ENCODE measurements at places on chromosomes 4 and X.

DNA sequence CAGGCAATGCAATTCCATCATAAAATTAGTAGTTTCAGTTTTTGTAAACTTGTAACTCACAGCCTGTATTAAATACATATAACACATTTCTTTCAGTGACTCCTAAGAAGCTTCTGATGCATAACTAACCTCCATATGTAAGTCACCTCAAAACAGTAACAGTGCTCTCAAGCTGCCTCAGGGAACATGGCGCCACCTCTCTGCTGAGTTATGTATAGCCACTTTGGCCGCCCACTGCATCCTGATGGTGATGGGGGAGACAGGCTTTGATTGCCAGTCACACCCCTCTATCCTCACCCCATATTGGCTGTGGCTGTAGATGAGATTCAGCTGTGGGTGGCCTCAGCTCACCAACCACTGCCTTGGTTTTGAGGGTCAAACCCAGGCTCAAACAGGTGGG, 54.3 kb downstream of the LRBA start:
- peak; percentile 68 for DNase-seq

- no peak for DNase-seq
These were observed 132.8 kb upstream of the BMP3 start for GRCh38 chr4:80897537-80898303.

DNA sequence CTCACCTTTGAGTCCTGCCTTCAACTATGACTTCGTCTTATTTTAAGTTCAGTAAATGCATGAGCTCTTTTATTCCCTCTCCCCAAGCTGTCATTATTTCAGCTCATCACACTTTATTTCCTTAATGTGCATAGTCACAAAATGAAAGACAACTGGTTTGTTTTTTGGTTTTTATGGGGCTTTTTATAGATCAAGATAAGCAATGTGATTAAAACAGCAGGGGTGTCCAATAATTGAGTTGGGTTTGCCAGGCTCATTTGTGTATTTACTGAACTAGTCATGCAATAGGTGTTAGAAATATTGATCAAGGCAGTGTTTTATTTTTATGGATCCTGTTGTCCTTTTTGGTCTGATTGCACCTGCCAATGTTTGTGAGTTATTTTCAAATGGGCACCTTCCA, 102.2 kb downstream of the FRMPD4 start:
- DNase-seq = no peak

DNA sequence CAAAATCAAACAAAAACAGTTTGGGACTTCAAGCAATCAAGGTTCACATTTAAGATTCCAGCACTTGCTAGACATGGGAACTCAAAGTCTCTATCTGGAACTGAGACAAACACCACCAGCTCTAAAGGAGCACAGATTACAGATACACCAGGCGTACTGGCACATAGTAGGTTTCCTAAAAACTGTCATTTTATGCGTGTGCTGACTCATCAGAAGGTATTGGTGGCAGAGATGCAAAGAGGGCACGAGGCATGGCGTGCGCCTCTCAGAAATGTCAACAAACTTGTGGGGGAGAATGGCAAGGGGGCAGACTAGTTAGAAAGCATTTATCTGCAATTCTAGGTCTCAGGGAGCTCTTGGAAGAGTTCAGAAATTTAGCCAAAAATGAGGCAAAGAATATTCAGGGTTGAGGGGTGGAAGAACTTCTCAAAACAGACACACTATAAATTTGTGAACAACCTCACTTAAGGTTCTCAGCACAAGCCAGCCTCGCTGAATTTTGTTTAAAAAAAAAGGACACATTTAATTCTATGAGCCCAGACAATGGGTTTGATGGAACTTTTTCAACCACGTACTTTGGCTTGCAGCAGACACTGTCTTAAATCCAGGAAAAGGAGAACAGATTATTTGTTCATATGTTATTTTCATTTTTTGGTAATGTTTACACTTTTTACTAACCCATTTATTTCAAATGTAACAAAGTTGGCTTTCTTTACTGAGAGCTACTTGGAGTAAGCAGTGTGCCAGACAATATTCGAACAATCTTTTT, 100.0 kb downstream of the SHISA3 start:
- DNase-seq = no peak

DNA sequence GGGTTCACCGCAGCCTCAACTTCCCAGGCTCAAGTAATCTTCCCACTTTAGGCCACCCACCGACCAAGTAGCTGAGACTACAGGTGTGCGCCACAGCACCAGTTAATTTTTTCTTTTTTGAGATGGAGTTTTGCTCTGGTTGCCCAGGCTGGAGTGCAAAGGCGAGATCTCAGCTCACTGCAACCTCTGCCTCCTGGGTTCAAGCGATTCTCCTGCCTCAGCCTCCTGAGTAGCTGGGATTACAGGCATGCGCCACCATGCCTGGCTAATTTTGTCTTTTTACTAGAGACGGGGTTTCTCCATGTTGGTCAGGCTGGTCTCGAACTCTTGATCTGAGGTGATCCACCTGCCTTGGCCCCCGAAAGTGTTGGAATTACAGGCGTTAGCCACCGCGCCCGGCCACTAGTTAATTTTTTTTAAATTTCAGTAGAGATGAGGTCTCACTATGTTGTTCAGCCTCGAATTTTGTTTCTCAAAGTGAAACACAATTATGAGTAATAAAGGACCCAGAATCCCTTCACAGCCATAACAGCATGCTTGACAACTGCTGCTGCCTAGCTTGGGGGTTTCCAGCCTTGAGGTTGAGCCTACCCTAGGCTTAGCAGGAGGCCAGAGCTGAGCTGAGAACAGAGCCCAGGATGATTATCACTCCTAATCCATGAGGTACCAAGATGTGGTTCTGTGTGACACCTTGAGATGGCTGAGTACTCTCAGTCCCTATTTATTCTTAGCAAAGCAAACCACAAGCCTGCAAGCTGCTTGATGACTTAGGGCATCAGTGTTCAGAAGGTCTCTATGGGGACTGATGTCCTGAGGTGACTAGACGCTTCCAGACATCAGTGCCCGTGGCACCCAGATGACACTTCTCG, 41.6 kb upstream of the NKRF start:
- DNase-seq = peak; percentile 78

DNA sequence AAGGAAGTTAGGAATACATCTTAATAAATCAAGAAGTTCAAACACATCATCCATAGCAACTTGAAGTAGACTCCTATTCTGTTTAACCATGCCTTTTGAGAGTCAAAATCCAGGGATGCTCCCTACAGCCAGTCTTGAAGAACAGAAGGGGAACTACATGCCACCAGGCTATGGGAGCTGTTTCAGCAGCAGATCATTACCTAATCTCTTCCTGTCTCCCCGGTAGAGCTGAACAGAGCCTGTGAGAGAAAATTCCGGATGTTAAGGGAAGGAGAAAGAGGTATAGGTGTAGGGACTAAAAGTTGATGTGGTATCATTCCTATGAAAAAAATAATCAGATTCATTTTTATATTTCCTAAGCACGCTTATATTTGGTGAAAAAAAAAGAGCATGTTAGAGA, 352.2 kb downstream of the SPRY1 start:
- no peak for DNase-seq

- DNase-seq = no peak
These were observed 63.7 kb upstream of the TXK start for GRCh38 chr4:48197643-48198237.

All from activated CD8-positive, alpha-beta memory T cell treated with anti-CD3 and anti-CD28 coated beads for 24 hours (primary cell).